ENCODE measurements at places on chromosomes 6 and 20.

- DNase-seq: no peak
Observed at GRCh38 chr6:129903082-129903481, 42.0 kb upstream of the TMEM244 start.

DNA sequence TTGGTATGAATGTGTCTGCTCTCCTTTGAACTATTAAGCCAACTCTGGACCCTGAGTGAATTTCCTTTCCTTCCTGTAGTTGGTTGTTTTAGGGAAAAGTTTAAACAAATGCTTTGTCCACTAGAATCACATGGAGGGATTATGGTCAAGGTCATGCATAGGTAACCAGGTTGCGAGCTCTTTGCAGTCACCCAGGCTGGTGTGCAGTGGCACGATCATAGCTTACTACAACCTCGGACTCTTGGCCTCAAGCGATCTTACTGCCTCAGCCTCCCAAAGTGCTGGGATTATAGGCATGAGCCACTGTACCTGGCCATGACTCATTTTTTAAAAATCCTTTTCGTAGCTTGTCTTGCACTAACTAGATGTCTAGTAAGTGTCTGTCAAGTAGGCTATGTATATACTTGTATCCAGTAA is 88.0 kb upstream of the SOX4 start:
- no peak for DNase-seq

DNA sequence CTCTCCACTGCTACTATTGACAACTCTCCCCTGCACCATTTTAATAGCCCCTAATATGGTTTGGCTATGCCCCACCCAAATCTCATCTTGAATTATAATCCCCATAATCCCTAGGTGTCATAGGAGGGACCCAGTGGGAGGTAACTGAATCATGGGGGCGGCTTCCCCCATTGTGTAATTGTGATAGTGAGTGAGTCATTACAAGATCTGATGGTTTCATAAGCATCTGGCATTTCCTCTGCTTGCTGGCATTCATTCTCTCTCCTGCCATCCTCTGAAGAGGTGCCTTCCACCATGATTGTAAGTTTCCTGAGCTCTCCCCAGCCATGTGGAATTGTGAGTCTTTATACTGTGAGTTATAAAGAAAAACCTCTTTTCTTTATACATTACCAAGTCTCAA is 74.1 kb upstream of the TCF21 start:
- DNase-seq: no peak

GRCh38 chr20:46720776-46721425 is 11.5 kb downstream of the SLC2A10 start:
- no peak for DNase-seq

DNA sequence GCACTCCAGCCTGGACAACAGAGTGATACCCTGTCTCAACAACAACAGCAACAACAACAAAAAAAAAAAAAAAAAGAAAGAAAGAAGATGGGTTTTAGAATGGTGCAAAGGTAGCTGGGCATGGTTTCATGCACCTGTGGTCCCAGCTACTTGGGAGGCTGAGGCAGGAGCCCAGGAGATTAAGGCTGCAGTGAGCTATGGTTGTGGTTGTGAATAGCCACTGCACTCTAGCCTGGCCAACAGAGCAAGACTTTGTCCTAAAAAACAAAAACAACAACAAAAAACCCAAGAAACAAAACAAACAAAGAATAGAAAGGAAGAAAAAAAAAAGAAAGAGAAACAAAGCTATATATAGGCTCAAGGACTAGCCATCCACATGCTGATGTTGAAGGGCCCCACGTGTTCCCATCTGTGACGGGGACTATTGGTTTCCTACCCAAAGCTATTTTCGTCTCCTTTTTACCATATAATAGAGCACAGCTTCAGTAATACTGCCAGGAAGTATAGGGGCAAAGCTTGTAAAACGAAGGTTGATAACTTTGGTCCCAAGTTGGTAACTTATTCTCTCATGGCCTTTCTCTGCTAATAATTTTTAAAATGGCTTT is 7.9 kb upstream of the EEF1E1 start:
- no peak for DNase-seq

- no peak for DNase-seq
Observed at GRCh38 chr20:36720510-36720909, 25.4 kb downstream of the NDRG3 start.

- no peak for DNase-seq
Observed at GRCh38 chr6:63732336-63732735, 96.7 kb downstream of the PHF3 start.

DNA sequence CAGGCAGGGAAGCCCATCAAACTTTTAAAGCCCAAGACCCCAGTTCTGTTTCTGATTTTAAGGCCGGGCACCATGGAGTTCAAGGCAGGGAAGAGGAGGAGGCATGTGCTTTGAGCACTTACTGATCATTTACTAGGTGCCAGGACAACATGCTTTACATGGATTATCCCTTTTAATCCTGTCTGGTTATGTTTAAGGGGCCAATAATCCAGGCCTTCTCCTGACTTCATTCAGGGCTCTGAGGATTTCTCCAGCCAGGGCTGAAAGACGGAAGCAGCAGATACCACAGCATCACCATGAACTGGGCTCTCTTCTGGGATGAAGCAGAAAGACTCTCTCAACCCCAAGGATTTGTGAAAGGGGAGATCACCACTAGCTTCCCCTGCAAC is 4.1 kb downstream of the CCND3 start:
- no peak for DNase-seq

DNA sequence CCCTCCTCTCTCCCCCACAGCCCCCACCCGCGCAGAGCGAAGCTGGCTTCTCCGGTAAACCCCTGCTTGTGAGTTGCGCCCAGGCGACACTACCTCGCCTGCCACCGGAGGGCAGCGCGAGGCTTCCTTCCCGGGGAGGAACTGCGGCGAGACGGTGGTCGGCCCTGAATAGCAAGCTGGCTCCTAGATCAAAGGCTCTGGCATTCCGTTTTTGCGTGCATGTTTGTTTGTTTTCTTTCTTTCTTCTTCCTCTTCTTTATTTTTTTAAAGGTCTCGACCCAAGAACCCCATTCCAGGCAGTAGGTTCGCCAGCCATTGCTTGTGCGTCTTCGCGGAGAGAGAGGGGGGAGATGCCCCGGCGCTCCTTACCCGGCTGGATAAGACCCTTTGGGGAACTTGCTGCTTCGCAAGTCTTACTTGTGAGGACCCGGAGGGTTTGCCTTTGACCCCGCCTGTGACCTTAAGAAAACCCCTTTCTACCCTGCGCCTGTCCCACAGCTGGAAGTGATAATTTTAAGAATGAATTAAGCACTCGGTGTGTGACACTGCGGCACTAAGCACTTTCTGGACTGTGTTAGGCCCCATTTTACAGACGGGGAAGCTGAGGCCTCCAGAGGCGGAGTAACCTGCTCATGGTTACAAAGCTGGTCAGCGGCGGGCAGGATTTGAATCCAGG is 92.7 kb upstream of the SIRPA start:
- no peak for DNase-seq

- no peak for DNase-seq
Observed at GRCh38 chr20:35972462-35972861, 4.1 kb downstream of the CNBD2 start.

DNA sequence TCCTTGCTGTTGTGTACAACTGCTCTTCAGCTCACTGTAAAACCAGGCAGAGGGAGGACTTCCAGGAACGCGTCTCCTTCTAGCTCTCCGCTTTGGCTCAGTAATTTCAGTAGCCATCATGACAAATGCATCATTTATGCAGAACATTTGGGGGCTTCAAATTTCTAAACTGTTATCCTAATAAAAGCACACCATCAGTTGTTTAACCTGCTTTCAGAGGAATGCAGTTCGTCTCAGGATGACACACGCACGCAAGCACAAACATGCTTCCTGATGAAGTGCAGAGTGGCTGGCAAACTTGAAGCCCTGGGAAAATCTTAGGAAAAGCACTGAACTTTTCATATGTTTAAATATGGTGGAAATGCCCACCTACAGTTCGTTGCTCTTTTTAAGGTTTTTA is 24.4 kb downstream of the SLC22A23 start:
- DNase-seq: no peak

DNA sequence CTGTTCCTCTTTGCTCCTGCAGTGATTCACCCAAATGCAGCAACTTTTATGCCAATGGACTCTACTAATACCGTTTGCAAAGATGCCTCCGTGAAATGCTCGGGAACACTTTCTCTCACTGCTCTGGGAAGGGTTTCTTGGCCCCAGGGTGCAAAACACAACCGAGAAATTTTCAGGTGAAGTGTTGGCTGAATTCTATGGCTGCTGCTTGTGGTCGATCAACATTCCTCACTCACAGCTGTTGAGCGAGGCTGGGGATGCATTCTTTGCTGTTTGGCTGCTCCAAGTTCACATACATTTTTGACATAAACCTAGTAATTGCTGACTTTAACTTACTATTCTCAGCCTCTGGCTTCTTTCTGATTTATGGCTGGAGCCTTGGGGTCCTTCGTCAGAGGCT is 342.0 kb upstream of the CHD6 start:
- no peak for DNase-seq

DNA sequence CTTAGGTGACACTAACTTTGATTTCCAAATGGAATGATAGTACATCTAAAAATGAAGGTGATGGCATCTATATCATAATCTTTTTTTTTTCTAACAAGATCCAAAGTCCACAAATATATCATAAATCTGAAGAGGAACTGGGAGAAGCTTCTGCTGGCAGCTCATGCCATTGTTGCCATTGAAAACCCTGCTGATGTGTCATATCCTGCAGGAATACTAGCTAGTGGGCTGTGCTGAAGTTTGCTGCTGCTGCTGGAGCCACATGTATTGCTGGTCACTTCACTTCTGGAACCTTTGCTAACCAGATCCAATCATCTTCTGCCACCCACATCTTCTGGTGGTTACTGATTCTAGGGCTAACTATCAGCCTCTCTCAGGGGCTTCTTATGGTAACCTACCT is 27.4 kb upstream of the KHDC1 start:
- DNase-seq: no peak

DNA sequence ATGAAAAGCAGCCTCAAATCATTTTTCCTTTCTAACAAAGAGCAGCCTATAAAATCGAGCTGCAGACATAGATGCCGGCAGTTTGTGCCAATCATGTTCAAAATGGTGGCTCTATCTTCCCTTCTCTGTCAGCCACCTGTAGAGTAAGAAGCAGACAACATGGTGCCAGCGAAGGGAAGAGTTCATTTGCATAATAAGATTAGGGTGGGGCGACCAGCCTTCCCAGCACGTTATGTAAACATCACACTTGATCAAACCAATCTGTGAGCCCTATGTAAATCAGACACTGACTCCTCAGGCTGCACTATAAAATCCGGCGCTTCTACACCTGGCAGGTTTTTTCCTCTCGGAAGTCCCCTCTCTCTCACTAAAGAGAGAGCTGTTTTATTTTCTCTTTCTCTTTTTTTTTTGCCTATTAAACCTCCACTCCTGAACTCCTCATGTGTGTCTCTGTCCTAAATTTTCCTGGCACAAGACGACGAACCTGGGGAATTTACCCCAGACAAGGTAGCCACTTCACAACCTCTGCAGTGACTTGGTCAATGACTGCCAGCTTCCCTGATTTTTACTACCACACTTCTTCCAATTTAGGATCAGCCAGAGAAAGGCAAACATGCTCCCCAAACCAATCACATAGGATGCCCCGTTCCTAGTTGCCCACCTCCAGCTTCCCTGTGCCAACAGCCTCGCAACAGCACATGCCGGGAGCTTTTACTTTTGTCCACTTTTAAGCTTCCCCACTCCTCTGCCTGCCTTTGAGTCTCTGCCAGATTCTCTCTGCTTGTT is 12.9 kb downstream of the TPMT start:
- no peak for DNase-seq

DNA sequence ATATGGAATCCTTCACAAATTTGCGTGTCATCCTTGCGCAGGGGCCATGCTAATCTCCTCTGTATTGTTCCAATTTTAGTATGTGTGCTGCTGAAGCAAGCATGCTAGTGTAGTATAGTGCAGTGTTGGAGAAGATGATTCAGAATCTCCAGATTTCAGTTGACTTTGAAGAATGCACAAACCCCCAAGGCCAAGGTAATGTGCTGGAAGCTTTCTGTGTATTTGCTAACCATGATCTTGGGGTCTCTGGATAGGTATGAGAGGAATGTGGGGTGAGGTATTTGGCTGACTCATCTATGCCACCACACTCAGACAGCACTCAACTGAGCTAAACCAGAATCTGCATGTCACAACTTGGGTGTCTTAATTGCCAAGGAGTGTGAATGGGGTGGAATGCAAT is 42.6 kb upstream of the DEK start:
- no peak for DNase-seq

GRCh38 chr6:33983721-33984465 is 162.0 kb downstream of the GRM4 start:
- DNase-seq: no peak

DNA sequence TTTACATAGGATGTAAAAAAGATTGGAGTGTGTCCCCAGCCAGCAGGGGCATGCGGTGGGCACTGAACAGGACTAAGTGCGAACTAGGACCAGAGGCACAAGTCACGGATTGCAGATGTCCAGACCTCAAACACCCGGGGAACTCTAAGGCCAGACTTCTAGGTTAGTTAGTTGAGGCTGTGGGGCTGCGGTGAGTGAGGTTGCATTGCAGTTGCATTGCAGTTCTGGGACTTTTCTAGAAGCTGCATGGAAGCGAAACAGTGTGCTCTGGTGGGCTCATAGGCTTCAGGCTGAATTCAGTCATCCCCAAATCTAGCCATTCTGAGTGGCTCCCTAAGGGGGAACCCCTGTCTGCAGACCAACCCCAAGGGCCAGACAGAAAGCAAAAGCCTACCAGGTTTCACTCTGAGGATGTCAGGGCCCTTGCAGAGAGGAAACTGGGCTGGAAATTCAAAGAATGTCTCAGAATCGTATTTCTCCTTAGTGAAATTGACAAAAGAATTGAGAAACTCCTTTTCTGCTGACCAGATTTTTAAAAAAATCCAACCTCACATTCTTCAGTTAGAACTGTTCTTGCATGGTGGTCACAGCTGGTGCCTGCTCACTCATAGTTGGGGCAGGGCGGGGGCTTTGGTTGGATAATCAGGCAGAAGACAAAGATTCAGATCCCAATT is 182.8 kb downstream of the ZDHHC14 start:
- no peak for DNase-seq

DNA sequence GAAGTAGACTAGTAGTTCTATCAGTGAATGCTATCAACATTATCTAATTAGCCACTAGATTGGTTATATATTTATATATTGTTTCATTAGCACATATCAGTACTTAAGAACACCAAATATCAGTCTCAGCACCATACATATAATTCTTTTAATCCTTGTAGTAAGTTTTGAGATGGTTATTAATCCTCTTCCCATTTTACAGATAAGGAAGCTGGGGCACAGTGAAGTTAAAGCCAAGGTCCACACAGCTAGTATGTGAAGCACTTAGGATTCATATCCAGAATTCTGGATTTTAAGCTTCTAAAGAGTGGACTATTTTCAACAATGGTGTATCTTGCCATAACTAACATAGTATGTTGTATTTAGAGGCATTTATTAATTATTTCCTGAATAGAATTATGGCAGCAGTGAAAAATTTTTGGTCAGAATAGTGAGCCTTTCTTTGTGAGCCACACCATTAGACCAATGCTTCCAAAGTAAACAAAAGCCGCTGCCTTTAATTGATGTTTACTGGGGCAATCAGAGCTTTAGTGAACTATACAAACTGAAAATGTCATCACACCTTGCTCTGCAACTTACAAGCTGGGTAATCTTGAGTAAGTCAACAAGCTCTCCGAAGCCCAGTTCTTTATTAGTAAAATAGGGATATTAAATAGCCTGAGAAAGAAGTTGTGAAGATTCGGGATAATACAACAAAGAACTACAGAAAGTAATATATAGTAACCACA is 41.9 kb upstream of the HBS1L start:
- DNase-seq: no peak

All from stimulated activated CD8-positive, alpha-beta memory T cell treated with anti-CD3 and anti-CD28 coated beads, Interleukin-12 subunit alpha, Interleukin-12 subunit beta, amount 100 ng/mL, for 1 hour (primary cell).